Astrocyte (in vitro differentiated cells and primary cell): ENCODE measurements at places on chromosomes 7 and 10. TPM values are rescaled to one million over a fixed set of nuclear protein-coding genes. Genes with fewer than 3 reads are reported as not detected.
A peak's percentile ranks its signal among the peaks of the same experiment; 100 is the strongest.

DNA sequence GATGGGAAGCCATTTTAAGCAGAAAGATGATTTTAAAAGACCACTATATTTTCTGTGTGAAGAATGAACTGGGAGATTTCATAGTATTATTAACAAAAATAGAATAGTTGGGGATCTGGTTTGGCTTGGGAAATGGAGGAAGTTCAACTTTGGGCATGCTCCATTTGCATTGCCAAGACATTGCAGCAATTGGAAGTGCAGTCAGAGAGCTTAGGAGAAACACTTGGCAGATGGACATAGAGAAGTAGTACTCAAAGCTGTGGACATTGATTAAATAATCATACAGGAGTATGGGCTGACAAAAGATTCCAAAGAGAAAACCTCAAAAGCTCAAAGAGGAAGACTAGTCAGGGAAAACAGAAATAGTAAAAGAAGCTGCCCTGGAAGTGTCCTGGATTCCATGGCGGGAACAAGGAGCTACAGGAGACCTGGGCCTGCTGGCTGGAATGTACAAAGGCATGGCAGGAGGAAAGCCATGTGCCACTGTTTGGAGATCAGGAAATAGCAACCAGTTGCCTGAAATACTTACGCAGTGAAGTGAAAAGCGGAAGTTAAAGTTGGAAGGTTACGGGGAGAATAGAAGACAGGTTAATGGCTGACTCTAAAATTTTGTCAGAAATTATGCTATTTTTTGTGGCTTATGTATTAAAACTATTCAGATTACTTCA is 93.6 kb upstream of the MXI1 start:
- peaks cover 11% of the 10 kb centered on the region for H3K36me3 ChIP-seq
- H3K4me3 ChIP-seq: no peak overlapping the region
- no peak for DNase-seq
- no peaks in the 10 kb centered on the region for H3K27me3 ChIP-seq
- no peaks in the 10 kb centered on the region for H3K4me1 ChIP-seq

- H3K4me3 ChIP-seq: no peak overlapping the region
- DNase-seq: no peak
- H3K36me3 ChIP-seq: no peaks in the 10 kb centered on the region
- H3K27ac ChIP-seq: no peak overlapping the region
- H3K4me1 ChIP-seq: peaks cover 6% of the 10 kb centered on the region
These were observed 231.0 kb downstream of the DIP2C start for GRCh38 chr10:458421-458851.

- H3K4me1 ChIP-seq: peaks cover 18% of the 10 kb centered on the region
- H3K27me3 ChIP-seq: no peaks in the 10 kb centered on the region
- no peak overlapping the region for H3K4me3 ChIP-seq
- peak; percentile 35 for DNase-seq
These were observed 54.8 kb upstream of the ECHDC3 start for GRCh38 chr10:11687357-11687771.

- no peak overlapping the region for H3K27ac ChIP-seq
- DNase-seq: no peak
- no peaks in the 10 kb centered on the region for H3K36me3 ChIP-seq
- H3K4me3 ChIP-seq: no peak overlapping the region
These were observed 86.4 kb upstream of the GNA12 start for GRCh38 chr7:2930310-2931033.

- no peaks in the 10 kb centered on the region for H3K36me3 ChIP-seq
- H3K4me1 ChIP-seq: no peaks in the 10 kb centered on the region
- no peaks in the 10 kb centered on the region for H3K27me3 ChIP-seq
- no peak overlapping the region for H3K4me3 ChIP-seq
- DNase-seq: no peak
These were observed 123.6 kb downstream of the SH3PXD2A start for GRCh38 chr10:103731609-103732270.

The UPK3BL2 gene
- total RNA-seq: 3.3 and 3.4 TPM in 2 replicates
